ENCODE measurements at places on chromosomes 2 and 18.

GRCh38 chr2:48415836-48416515, 114.0 kb upstream of the STON1 start:
- peak overlapping the region; percentile 36 for H3K27ac ChIP-seq
- DNase-seq, result no peak
- peaks cover 4% of the 10 kb centered on the region for H3K27me3 ChIP-seq
- H3K36me3 ChIP-seq, result peaks cover 4% of the 10 kb centered on the region
- H3K4me3 ChIP-seq, result no peak overlapping the region
- H3K4me1 ChIP-seq, result peaks cover 35% of the 10 kb centered on the region

DNA sequence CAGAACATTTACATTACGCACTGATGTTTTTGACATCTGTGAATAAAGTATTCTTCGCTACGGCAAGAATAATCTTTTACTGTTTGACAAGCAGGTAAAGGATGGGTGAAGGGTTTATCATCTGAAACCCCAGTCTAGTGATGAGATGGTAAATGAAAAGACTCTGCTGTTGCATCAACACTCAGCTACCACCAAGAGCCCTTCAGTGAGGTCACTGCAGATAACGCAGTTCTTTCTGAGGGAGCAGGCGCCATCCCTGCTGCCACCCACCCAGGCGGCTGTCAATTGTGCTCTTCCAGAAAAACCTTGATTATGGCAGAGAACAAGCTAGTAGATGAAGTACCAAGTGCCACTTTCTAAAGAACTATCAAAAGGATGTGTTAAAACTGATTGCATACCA, 58.7 kb downstream of the ABCG8 start:
- peaks cover 66% of the 10 kb centered on the region for H3K36me3 ChIP-seq
- H3K4me3 ChIP-seq, result no peak overlapping the region
- H3K27ac ChIP-seq, result no peak overlapping the region
- DNase-seq, result no peak

GRCh38 chr2:136920652-136921333, 155.4 kb downstream of the THSD7B start:
- H3K4me3 ChIP-seq, result no peak overlapping the region
- DNase-seq, result no peak
- no peaks in the 10 kb centered on the region for H3K36me3 ChIP-seq
- H3K27ac ChIP-seq, result no peak overlapping the region
- H3K4me1 ChIP-seq, result no peaks in the 10 kb centered on the region

- peaks cover 3% of the 10 kb centered on the region for H3K4me1 ChIP-seq
- no peak overlapping the region for H3K27ac ChIP-seq
- H3K27me3 ChIP-seq, result peaks cover 7% of the 10 kb centered on the region
- DNase-seq, result no peak
These were observed 19.8 kb downstream of the TTR start for GRCh38 chr18:31611511-31611910.

DNA sequence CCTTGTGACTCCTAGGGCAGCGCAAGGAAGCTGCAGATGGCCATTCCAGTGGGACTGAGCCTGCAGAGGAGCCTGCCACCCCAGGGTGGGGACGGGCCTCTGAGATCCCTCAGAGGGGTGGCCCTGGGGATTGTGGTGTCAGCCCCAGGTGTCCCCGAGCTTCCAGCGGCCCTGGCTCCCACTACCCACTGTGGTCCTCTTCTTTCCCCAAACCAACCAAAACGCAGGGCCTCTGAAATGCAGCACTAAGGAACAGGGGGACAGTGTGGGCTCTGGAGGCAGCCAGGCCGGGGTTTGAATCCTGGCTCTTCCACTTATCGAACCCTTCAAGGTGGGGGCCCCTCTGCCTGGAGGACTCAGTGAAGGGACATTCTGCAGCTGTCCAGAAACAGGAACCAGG, 32.7 kb downstream of the ATOH8 start:
- H3K4me1 ChIP-seq, result no peaks in the 10 kb centered on the region
- no peak overlapping the region for H3K27ac ChIP-seq
- H3K27me3 ChIP-seq, result peaks cover 6% of the 10 kb centered on the region

GRCh38 chr2:43616967-43617680, 19.9 kb upstream of the PLEKHH2 start:
- no peak for DNase-seq
- peaks cover 14% of the 10 kb centered on the region for H3K27me3 ChIP-seq
- H3K4me1 ChIP-seq, result peaks cover 5% of the 10 kb centered on the region
- no peaks in the 10 kb centered on the region for H3K36me3 ChIP-seq

Data from activated T-helper 2 cell treated with anti-CD3 and anti-CD28 coated beads, Interferon-gamma antibody, Interleukin-2, Interleukin-4, amounts not matched to agents 10 μg/mL and 5 μg/mL and 100 μg/mL, durations not matched to agents 14 hours and 24 hours and 36 hours (primary cell).